ENCODE measurements at places on chromosomes 2 and 18.

- no peak for DNase-seq
Measured at GRCh38 chr2:188282907-188283306, 8.8 kb upstream of the GULP1 start.

- DNase-seq = no peak
Measured at GRCh38 chr2:105744909-105745853, at the start of gene NCK2. Gene NCK2, plus strand, starts transcription at chr2:105744912. Its CDS starts 110,152 bp downstream, at chr2:105855064.

DNA sequence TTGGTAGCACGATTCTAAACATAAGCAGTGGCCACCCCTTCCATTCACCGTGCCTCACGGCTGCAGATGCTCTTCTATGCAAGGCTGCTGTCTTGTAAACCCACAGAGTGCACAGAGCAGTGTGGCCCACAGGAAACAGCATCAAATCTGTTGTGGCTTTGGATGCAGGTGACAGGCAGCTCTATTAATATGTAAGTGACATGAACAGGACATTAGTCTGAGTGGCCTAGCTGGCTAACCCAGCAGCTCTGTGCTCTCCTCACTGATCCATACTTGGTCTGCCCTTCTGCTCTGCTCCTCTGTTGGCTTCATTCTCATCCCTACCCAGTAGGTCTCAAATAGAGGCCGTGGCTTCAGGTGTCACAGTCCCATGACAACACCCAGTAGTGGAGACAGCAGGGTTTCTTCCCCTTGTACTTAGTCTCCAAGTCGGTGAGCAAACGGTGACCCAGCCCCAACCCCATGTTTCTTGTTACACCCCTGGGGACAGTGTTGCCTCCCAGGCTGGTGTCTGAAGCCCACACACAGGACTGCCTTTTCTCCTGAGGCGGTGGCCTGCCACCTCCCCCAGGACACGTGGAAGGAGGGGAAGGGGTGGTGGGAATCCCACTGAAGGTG is 5.8 kb downstream of the SH3RF3 start:
- DNase-seq = no peak

DNA sequence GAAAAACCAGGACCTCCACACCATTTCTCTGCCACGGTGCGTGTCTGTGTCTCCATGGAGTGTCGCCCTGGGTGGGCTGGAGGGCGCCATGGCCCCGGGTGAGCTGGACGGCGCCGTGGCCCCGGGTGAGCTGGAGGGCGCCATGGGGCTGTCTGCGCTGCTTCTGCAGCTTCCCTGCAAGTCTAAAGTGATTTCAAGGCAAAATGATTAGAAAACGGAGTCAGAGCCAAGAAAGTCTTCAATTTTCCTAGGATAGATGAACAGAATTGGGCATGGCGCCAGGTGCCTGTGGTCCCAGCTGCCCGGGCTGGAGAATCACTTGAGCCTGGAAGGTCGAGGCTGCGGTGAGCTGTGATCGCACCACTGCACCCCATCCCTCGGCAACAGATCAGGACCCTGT is 27.7 kb upstream of the NFATC1 start:
- DNase-seq = no peak

GRCh38 chr2:18824915-18825314 is 235.5 kb upstream of the NT5C1B start:
- DNase-seq = no peak

DNA sequence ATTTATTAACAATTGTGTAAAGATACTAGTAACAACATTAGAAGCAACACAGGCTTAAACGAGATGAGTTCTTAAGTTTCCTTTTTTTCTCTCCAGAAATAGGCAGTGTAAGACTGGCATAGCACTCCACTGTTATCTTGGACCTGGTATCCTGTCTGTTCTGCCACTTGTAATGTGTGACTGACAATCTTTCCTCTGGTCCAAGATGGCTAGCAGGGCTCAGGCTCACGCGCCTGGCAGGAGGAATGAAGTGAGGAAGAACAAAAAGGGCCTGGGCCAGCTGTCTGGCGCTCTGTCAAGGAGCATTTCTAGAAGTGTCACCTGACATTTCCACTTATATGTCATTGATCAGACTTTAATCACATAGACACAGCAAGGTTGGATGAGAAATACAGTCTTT is 31.6 kb upstream of the CCDC195 start:
- DNase-seq = no peak

DNA sequence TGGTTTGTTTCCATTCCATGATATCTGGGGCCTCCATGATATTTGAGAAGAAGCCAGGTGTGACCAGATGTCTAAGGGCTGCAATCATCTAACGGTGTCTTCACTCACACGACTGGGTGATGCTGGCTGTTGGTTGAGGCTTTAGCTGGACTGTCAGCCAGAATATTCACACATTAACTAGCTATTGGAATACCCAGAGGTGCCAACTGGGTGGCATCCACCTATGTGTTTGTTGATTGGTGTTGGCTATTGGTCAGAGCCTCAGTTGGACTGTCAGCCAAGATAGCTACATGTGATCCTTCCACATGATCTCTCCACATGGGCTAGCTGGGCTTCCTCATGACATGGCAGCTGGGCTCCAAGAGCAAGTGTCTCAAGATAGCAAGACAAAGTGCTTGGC is 117.4 kb downstream of the CDCA7 start:
- DNase-seq = no peak

DNA sequence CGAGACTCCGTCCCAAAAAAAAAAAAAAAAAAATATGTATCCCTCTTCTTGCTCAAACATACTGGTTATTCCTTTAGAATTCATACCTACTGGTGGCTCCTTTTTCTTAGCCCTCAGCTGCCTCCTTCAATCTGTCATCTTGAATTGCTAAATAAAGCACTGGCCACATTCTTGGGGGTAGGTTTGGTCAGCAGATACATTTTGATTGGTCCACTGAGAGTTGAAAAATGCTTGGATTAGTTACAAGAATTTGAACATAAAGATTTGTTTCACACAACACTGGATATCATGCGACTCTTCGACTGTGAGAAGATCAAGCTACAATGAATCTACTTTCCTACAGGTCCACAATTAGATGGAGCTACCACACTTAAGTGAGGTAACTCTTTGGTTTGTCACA is 906.1 kb upstream of the SLC39A10 start:
- no peak for DNase-seq

DNA sequence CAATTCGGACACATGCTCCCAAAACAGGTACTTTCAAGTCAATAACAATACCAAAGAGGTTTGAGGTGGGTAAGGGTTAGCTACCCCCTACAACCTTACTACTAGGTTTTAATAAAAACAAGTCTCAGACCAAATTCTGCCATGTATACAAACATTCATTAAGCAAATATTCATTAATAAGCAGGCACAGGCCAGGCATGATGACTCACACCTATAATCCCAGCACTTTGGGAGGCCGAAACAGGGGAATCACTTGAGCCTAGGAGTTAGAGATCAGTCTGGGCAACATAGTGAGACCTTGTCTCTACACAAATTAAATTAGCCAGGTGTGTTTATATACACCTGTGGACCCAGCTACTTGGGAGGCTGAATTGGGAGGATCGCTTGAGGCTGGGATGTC is 11.7 kb upstream of the ELAC1 start:
- DNase-seq = no peak

DNA sequence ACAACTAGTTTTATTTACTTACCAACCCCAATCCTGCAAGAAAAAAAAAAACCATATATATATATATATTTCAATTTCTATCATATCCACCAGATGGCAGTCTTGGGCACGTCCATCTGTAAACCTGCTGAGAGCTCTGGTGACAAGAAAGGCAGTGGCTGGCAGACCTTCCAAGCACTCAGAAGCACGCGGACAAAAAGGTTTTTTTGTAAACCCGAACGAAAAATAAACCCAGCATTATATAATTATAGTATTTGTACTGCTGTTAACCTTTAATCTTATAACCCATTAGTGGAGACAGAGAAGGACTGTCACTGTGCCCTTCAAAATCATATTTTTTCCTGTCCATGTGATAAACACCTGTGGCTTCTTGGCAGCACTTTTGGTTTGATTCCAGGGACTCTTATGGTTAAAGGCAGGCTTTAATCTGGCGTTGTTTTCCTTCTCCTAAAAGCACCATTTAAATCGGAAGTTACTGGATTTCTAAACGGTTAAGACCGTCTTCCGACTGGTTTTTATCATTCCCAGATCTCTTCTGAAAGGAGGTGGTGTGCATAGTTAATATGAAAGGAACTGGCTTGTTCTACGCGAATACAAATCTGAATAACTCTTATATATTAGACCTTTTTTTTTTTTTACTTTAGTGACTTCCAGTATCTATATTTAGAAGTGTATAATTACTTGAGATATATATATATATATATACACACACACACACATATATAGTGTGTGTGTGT is 31.0 kb upstream of the SLC3A1 start:
- DNase-seq = peak; percentile 24

GRCh38 chr2:230322561-230323384 is 4.2 kb upstream of the SP140L start:
- DNase-seq = no peak
